ENCODE measurements at places on chromosomes 11 and 22. TPM values are rescaled to one million over a fixed set of nuclear protein-coding genes. Genes with fewer than 3 reads are reported as not detected.
A peak's percentile ranks its signal among the peaks of the same experiment; 100 is the strongest.

DNA sequence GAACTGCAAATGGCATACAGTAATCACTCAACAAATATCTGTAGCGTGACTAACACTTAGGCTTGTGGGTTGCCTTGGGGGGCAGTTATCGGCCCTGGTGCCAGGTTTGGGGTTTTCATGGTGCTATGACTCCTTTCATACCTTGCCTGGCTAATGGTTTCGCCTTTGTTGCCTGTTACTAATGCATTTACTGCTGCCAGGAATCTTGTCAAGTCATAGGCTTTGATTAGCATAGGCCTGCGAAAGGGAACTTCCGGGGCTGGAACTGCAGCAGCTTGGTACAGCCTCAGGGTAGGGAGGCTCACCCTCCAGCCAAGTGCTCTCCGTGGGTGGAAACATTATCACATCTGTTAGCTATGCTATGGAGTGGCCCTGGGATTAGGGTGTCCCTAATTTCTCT is 13.2 kb downstream of the SLC25A18 start:
- H3K4me1 ChIP-seq = no peaks in the 10 kb centered on the region
- no peak overlapping the region for H3K27ac ChIP-seq
- H3K36me3 ChIP-seq = no peaks in the 10 kb centered on the region
- H3K4me3 ChIP-seq = no peak overlapping the region
- no peaks in the 10 kb centered on the region for H3K27me3 ChIP-seq

- H3K27ac ChIP-seq = no peak overlapping the region
- peaks cover 19% of the 10 kb centered on the region for H3K27me3 ChIP-seq
- no peak overlapping the region for H3K4me3 ChIP-seq
- no peaks in the 10 kb centered on the region for H3K4me1 ChIP-seq
- no peaks in the 10 kb centered on the region for H3K36me3 ChIP-seq
These were observed 61.9 kb downstream of the CECR2 start for GRCh38 chr22:17431179-17431578.

DNA sequence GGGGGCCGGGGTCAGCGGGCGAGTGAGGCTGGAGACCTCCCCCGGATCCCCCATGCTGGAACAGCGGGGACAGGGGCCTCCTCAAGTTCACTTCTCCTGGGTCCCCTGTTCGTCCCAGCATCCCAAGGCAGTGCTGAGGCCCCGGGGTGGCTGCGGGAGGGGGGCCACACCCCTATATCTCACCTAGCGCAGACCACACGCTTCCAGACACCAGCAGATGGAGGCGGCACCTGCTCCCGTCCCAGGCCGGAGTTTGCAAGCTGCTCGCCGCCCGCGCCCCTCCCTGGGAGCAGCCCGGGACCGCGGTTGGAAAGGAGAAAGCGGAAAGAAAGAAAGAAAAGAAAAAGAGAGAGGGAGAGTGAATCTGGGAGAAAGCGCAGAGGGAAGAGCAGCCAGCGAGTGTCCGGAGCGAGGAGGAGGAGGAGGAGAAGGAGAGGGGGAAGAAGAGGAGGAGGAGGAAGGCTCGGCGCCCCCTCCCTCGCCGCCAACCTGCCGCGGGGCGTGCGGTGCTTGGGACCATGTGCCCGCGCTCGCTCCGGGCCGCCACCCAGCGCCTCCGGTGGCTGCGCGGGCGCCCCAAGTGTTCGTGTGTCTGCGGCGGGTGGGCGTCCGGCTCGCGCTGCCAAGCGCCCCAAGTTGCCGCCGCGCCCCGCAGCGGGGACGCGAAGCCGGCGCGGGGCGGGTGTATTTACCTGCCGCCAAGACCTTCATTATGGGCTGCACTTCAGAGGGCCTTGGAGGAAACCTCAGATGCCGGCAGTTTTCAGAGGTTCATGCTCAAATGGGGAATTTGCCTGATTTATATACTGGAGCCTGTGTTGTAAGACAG is at the start of gene LIF:
Gene LIF, minus strand, starts transcription at position 775 of the 829 bp plus-strand sequence. Its CDS starts 64 bp downstream, at position 711.
- no peaks in the 10 kb centered on the region for H3K27me3 ChIP-seq
- peaks cover 54% of the 10 kb centered on the region for H3K36me3 ChIP-seq
- peak; percentile 76 for DNase-seq
- H3K4me1 ChIP-seq = peaks cover 74% of the 10 kb centered on the region

GRCh38 chr11:19868871-19869270 is 156.2 kb downstream of the NAV2 start:
- H3K36me3 ChIP-seq = no peaks in the 10 kb centered on the region
- H3K27ac ChIP-seq = no peak overlapping the region
- no peak overlapping the region for H3K4me3 ChIP-seq
- no peaks in the 10 kb centered on the region for H3K4me1 ChIP-seq

Gene HTR3A
- not detected for total RNA-seq

DNA sequence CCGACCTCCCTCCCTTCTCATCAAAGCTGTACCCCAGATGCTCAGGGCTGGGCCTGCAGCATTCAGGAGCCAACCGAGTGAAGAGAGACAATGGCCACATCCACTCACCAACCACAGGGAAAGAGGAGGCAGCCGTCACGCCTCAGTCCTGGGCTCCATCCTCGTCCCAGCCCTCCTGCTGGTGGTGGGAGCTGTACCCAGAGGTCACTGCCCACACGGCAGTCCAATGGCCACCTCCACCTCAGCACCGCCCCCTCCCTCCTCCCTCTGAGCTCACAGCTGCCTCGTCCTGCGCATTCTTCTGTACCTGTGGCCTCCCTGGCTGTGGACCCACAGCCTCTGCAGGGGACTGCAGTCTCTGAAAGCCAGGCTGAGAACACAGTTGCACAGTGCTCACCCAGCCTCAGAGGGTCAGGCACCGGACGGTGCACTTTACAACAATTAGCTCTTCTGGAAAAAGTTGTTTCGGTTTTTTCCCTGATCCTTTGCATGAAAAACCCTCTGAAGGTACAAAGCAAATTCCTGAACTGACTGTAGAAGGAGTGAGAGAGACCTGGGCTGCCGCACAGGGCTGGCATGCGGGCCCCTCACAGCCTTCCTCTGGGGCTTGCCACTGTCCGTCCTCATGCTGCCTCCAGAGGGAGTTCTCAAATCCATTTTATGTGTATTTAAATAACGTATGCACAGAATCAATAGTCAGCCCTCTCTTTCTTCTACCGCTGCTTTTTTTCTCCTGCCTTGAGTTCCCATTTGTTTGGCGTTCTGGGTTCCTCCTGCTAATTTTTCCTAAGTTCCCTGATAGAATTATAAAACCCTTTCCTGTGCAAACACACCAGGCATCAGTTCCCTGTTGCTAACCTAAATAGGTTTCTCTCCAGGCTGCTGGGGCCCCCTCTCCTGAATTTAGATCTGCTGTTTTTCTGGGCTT is 52.7 kb downstream of the PHF21B start:
- DNase-seq = no peak
- no peak overlapping the region for H3K4me3 ChIP-seq

DNA sequence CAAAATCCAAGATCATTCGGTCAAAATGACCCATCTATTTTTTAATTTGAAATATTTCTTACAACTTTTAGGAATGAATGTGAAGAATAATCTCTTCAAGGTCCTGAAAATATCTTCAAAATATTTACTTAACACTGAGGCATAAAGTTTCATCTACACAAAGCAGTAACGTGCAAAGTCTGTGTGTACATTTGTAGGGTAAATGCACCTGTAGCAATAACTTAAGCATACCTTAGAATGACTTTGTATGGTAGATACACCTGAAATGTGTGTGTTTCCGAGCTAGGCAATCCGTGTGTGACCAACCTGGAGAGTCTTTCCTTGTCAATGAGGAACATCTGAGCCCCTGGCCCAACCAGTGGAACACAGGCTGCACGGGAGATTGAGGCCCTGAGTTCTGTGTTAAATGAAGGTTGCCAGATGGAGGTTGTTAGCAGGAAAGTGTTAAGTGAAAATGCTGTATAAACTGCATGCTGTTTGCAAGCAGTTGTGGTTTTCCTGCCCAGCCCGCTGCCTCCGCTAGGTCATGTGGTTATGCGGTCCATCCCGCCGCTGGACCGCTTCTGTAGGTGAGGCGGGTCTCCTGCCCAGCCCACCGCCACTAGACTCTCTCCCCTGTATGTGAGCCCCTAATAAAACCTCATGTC is 7.6 kb upstream of the CTR9 start:
- no peaks in the 10 kb centered on the region for H3K36me3 ChIP-seq
- H3K27ac ChIP-seq = peak overlapping the region; percentile 53
- DNase-seq = peak; percentile 68
- H3K4me1 ChIP-seq = peaks cover 35% of the 10 kb centered on the region

DNA sequence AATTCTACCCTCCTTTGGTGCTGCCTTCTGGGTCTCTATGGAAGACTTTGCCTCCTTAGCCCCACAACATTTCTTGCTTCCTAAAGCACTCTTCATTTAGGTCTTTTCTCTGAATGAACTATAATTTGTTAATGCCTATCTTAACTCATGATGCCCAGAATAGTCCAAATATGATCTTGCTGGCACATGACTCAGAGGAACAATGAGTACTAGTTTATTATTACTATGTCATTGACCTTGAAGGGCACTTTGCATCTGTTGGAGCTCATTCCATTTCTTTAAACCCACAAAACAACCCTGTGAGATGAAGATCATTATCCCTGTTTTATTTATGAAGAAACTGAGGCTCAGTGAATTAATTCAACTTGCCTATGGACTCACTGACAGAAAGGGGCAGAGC is 320.2 kb upstream of the PLET1 start:
- no peak overlapping the region for H3K27ac ChIP-seq
- no peak for DNase-seq
- no peaks in the 10 kb centered on the region for H3K36me3 ChIP-seq
- no peaks in the 10 kb centered on the region for H3K4me1 ChIP-seq
- peaks cover 11% of the 10 kb centered on the region for H3K27me3 ChIP-seq

Gene RNASEH2C
- 88.0 TPM for total RNA-seq

- no peak overlapping the region for H3K4me3 ChIP-seq
- H3K27ac ChIP-seq = no peak overlapping the region
- no peak for DNase-seq
- no peaks in the 10 kb centered on the region for H3K27me3 ChIP-seq
- no peaks in the 10 kb centered on the region for H3K36me3 ChIP-seq
- H3K4me1 ChIP-seq = no peaks in the 10 kb centered on the region
These were observed 48.7 kb downstream of the FDX1 start for GRCh38 chr11:110478410-110478809.

DNA sequence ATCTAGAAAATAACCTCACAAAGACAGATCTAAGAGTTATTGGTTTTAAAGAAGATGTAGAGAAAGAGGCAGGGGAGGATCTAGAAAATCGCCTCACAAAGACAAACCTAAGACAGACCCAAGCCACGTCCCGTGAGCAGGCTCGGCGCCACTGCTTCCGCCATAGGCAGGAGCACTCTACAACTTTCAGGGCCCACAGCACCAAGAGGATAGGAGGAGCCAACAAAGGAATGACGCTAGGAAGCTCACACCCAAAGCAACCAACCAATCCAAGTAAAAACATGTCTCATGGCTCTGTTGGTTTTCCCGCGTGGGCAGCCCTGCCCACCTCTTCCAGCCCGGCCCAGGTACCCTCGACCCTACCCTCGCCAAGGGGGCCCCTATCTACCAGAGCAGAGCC is 4167.4 kb upstream of the OR11H1 start:
- H3K27me3 ChIP-seq = no peaks in the 10 kb centered on the region
- no peak overlapping the region for H3K4me3 ChIP-seq
- DNase-seq = no peak
- peaks cover 3% of the 10 kb centered on the region for H3K36me3 ChIP-seq
- H3K4me1 ChIP-seq = no peaks in the 10 kb centered on the region

Gene APOA4
- not detected for total RNA-seq

Gene CNIH2
- total RNA-seq = 3.6 TPM

GRCh38 chr22:48490500-48491411 is 1336.9 kb downstream of the BRD1 start:
- no peak overlapping the region for H3K4me3 ChIP-seq
- H3K27ac ChIP-seq = no peak overlapping the region
- no peaks in the 10 kb centered on the region for H3K4me1 ChIP-seq
- H3K36me3 ChIP-seq = no peaks in the 10 kb centered on the region

DNA sequence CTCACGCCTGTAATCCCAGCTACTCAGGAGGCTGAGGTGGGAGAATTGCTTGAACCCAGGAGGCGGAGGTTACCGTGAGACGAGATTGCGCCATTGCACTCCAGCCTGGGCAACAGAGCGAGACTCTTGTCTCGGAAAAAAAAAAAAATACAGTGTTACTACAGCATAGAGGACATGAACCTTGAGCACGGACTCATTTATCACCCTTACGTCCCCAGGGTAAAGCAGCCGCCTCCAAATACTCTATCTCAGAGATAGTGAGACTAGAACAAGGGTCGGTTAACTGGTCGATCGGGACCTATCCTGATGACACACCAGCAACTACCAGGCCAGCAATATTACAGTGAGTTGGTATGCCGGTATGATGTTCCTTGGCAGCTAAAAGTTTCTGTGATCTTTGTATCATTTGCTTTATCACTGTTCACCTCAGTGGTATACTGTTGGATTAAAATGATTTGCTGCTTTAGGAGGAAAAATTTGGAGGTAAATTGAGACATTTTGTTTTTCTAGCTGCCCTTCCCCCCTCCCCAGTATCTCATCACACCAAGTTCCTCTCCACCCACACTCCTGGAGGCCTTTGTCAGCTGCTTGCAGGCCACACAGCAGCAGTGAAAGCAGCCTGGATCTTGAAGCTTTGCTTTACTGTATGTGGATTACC is 7.0 kb upstream of the SIDT2 start:
- H3K4me1 ChIP-seq = peaks cover 11% of the 10 kb centered on the region
- DNase-seq = no peak
- H3K36me3 ChIP-seq = peaks cover 31% of the 10 kb centered on the region
- H3K27ac ChIP-seq = peak overlapping the region; percentile 11
- H3K4me3 ChIP-seq = no peak overlapping the region
- H3K27me3 ChIP-seq = no peaks in the 10 kb centered on the region

Gene IL17REL
- total RNA-seq = not detected

Gene TNNI2
- total RNA-seq = 0.50 TPM
